ENCODE measurements at places on chromosomes 11 and 22.

DNA sequence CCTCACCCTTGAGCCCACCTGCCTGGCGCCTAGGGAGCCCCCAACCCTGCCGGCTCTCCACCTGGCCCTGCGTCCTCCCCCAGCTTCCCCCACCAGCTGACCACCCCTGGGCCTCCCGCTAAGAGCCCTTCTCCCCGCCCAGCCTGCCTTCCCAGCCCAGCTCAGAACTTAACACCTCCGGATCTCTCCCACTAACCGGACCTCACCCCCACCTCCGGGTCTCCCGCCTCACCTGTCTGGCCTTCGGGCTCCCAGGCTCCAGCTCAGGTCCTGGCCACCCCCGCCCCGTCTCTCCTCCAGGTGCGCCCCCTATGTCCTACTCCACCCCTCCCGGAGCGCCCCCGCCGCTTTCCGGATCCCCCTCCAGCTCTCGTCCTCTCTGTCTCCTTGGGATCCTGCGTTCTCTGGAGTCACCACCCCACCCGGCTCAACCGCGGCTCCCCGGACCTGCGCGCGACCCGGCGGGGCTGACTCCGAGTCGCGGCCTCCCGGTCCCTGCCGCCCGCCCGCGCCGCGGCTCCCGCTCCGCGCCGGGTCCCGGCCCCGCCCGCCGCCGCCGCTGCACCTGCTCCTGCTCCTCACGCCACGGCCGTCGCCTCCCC is at the start of gene KCNJ11:
TSS of gene KCNJ11 (minus strand) at position 51 of the 602 bp plus-strand sequence. CDS start 568 bp downstream, outside the sequence.
- DNase-seq = no peak

- DNase-seq = peak; percentile 2
Measured at GRCh38 chr11:68120273-68121066, 718 bp downstream of the CHKA start.

DNA sequence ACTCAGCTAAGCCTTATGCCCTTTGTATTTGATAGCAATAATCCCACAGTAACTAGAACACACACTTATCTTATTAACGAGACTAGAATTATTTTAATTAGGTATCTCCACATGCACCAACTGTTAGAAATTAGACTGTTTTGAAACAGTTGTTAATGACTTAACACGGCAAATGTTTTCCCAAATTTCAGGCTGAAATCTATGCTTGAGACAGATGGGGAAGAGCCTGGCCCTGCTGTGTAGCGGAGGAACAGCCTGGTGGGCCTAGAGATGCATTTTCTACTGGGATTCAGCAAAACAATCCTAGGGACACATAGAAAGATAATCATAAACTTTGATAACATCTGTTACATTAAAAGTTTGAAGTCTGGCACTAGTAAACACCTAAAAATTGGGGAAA is 273.4 kb downstream of the TTC28 start:
- DNase-seq = no peak

- DNase-seq = no peak
Measured at GRCh38 chr11:13318498-13319295, 41.1 kb downstream of the BMAL1 start.

Measured in stimulated activated CD8-positive, alpha-beta memory T cell treated with anti-CD3 and anti-CD28 coated beads, Interleukin-4, amount 100 ng/mL, for 4 hours (primary cell).